ENCODE measurements at places on chromosomes 13 and 19.

DNA sequence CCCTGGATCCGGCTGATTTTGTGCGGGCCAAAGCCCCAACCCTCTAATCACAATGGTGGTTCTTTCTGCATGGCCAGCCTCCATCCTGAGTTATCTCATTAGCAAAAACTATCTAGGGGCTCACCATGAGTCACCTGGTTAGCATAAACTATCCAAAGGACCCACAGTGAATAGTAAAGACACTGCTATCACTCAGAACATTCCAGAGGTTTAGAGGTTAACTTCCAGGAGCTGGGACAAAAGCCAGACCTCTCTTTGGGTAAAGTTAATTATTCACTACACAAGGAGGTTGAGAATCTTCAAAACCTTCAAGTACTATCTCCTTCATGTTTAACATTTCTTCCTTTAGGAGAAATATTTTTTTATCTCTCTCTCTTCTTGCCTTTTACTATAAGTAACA lies 18.8 kb upstream of the PPP5C start:
- DNase-seq, result no peak

DNA sequence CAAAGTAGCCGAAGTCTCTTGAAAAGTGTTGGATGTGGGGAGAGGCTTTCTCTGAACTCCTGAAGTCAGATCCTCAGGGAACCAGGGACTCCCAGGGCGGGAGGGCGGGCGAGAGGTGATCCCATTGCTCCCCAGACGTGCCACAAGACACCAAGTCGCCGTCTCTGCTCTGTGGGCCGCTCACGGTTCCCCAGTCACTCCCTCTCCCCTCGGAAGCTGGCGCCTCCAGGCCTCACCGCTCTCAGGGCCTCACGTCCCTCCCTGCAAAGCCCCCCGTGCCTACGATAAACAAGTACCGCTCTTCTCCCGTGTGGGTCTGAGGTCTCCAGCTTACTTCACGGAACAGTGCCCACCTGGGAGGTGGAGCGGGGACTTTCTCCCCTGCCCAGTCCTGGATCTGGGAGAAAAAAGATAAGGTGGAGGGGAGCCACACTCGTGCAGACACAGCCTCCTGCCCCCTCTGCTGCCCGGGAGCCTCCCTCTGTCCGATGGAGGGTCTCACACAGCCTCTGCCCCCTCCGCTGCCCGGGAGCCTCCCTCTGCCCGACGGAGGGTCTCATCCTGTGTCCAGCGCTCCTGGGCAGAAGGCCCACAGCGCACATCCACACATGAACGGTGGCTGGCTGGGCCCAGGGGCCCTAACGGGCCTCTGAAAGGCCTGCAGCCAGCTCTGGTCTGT lies 50.7 kb downstream of the GAS6 start:
- DNase-seq, result no peak

- no peak for DNase-seq
Measured at GRCh38 chr19:31226151-31226935, 122.9 kb downstream of the TSHZ3 start.

- no peak for DNase-seq
Measured at GRCh38 chr19:36401475-36401874, 17.0 kb downstream of the ZFP82 start.

DNA sequence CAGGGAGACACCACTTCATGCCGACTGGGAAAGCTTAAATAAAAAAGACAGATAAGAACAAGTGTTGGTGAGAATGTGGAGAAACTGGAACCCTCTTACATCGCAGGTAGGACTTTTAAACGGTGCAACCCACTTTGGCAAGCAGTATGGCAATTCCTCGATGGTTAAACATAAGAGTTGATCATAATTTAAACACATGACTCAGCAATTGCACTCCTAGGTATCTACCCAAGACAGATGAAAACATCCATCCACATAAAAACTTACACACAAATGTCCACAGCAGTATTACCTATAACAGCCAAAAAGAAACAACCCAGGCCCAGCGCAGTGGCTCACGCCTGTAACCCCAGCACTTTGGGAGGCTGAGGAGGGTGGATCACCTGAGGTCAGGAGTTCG lies 21.9 kb downstream of the FLT1 start:
- no peak for DNase-seq

GRCh38 chr13:88623150-88623549 lies 952.0 kb downstream of the SLITRK5 start:
- DNase-seq, result no peak

GRCh38 chr19:55600662-55601028 lies 557 bp downstream of the ZNF524 start:
- no peak for DNase-seq

GRCh38 chr13:76621705-76622104 lies 264.5 kb downstream of the KCTD12 start:
- no peak for DNase-seq

GRCh38 chr13:102191951-102192502 lies 209.8 kb downstream of the FGF14 start:
- no peak for DNase-seq

- DNase-seq, result peak; percentile 23
Measured at GRCh38 chr19:13149628-13150186, 468 bp downstream of the STX10 start.

- no peak for DNase-seq
Measured at GRCh38 chr19:32061315-32061714, 284.1 kb upstream of the ZNF507 start.

DNA sequence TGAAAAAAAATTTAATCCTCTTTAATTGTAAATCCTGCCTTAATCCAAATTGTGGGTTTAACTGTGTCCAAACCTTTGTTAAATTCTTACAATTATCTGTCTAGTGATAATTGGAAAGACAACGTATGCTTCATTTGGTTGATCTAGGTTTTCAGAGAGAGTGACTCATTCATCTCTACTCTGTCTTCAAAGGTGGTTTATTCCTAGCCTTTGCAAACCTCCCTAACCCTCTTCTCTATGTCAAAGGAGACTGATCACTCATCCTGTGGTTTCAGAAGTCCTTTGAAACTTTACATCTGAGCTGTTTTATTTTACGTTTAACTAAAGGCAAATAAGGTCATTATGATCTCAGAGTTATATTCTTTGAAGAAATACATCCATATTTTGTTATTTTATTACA lies 8.8 kb upstream of the OXGR1 start:
- DNase-seq, result no peak

GRCh38 chr13:44465318-44465717 lies 91.7 kb downstream of the SERP2 start:
- no peak for DNase-seq

- DNase-seq, result no peak
Measured at GRCh38 chr19:29285878-29286277, 72.9 kb upstream of the UQCRFS1 start.

- DNase-seq, result no peak
Measured at GRCh38 chr13:112771877-112772538, 82.2 kb downstream of the ATP11A start.

DNA sequence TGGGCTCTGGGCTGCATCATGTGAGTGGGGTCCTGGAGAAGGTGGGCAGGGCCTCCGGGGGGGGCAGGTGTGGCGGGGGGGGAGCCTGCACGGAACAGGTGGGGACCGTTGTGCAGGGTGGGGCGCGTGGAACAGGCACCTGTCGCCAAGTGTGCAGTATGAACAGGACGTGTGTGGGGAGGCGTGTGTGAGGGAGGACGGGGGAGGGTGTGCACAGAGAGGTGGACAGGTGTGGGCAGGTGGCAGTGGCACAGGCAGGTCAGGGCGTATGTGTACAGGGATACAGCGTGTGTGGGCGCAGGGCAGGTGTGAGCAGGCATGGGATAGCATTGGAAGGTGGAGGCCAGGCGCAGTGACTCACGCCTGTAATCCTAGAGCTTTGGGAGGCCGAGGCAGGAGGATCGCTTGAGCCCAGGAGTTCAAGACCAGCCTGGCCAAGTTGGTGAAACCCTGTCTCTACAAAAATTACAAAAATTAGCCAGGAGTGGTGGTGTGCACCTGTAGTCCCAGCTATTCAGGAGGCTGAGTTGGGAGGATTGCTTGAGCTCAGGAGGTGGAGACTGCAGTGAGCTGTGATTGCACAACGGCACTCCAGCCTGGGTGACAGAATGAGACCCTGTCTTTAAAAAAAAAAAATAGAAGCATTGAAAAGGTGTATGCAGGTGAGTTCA lies 3.2 kb downstream of the PLK5 start:
- no peak for DNase-seq

DNA sequence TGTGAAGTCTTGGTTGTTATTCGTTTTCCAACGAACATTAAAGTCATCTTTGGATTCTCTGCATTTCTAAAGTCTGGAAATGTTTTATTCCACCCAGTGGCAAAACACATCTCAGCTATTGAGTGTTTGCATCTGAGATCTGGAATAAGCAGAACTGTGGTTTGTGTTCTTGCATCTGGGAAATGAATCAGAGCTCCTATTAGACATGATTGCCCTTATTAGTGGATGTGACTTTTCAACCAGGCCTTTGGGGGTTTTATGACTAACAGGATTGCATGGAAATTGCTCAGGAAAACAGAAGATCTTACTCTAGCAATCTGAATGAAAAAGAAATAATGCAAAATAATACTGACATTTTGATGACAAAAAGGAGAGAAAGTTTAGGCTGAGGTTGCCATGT lies 488.8 kb downstream of the IRS2 start:
- DNase-seq, result no peak

DNA sequence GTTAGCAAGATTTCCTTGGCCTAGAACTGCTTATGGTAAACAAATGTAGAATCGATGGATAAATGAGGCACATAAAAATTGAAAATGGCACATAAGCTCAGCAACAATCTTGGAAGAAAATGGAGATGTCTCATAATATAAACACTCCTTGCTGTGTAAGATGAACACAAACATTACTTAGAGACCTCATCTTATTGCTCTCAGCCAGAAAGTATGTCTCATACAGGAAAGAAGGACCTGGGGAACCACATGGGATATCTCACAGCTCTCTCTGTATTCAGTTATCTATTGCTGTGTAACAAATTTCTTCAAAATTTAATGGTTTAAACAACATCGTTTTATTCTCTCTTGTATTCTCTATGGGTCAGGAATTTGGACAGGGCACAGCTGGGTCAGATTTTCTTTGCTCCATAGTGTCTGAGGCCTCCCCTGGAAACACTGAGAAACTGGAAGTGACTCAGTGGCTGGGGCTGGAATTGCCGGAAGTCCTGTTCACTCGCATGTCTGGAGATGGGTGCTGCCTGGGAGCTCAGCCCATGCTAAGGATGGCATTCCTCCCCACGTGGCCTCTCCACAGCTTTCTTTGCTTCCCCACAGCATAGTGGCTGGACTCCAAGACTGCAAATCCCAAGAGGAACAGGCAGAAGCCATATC lies 105.1 kb downstream of the NUFIP1 start:
- DNase-seq, result no peak

DNA sequence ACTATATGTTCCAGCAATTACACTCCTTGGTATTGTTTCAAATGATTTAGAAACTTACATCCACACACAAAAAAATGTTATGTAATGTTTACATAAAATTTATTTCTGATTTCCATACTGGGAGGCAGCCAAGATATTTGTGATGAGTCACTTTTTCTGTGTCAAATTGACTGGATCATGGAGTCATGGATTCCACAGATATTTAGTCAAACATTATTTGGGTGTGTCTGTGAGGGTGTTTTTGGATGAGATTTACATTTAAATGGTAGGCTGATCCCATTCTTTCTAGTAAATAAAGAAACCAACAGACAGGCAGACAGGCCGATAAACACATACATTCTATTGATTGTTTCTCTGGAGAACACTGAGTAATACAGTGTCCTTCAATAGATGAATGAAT lies 562.8 kb downstream of the SLITRK6 start:
- DNase-seq, result no peak

DNA sequence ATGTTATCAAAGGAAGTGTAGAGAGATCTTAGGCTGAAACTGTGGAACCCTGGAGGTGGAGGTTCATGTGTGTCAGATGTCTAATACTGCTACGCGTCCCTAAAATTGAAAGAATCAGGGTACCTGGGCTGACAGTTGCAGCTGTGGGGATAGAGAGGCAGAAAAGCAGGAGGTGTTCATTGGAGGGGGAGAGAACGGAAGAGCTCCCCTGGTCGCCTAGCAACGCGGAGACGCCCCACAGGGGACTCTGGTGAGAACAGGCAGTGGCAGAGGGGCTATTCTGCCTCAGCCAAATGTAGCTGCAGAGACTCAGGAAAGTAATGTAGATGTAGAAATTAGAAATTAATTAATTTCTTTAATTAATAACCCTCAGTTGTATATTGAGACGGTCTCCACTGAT lies 10.1 kb upstream of the ZNF835 start:
- DNase-seq, result no peak

GRCh38 chr19:45508861-45509691 lies 1.8 kb downstream of the VASP start:
- DNase-seq, result no peak

DNA sequence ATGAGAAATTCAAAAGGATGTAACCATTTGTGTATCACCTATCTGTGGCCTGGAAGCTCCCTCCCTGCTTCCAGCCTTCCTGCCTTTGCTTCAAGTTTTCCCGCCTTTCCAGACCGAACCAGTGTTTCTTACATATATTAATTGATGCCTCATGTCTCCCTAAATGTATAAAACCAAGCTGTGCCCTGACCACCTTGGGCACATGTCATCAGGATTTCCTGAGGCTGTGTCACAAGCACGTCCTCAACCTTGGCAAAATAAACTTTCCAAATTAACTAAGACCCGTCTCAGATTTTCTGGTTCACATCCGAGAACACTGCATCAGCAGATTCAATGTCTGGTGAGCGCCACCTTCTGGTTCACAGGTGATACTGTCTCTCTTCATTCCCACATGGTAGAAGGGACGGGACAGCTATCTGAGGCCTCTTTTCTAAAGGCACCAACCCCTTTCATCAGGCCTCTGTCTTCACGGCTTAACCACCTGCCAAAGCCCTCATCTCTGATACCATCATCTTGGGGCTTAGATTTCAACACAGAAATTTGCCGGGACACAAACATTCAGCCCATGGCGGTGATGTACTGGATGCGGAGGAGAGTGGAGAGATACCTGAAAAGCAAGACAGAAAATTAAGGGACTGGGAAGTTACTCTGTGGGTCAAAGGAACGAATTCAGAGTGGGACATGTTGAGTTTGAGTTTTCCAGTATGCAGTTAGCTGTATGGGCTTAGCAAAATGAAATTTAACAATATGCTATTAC lies 58.7 kb upstream of the PABPC3 start:
- peak; percentile 45 for DNase-seq

GRCh38 chr19:6481541-6482342 lies at the start of gene DENND1C:
Gene DENND1C, minus strand, starts transcription at chr19:6481787. Its CDS starts 92 bp downstream, at chr19:6481695.
- DNase-seq, result peak; percentile 55

DNA sequence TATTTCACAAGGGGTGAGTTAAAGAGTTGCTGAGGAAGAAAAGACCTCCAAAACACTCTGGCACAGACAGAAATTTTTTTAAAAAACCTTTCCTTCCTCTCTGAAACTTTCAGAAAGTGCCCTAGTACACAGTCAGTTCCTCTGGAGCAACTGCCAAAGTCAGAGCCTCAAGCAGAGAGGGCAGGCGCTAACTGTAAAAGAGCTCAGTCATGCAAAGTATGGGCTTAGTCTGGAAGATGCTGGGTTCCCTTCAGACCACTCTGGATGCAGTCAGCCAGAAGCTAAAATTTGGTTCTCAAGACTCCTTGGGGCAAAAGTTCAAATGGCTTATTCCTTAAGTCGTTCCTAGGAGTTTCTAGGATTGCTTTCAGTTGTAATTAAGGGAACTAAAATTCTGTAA lies 671.6 kb downstream of the PCDH9 start:
- no peak for DNase-seq

- DNase-seq, result no peak
Measured at GRCh38 chr19:5772416-5772815, 12.1 kb downstream of the PRR22 start.

- no peak for DNase-seq
Measured at GRCh38 chr13:101178406-101178805, 237.9 kb downstream of the NALCN start.

Data from stimulated activated CD4-positive, alpha-beta T cell treated with anti-CD3 and anti-CD28 coated beads, Interleukin-2, amount 100 ng/mL, for 48 hours (primary cell).